ENCODE measurements at places on chromosomes 1 and 21. TPM values are rescaled to one million over a fixed set of nuclear protein-coding genes. Genes with fewer than 3 reads are reported as not detected.

The SLC16A4 gene
- 0.77 TPM for polyA plus RNA-seq

- DNase-seq = peak; percentile 84
- H3K4me1 ChIP-seq = peaks cover 48% of the 10 kb centered on the region
- H3K4me3 ChIP-seq = peak overlapping the region; percentile 85
- H3K27me3 ChIP-seq = no peaks in the 10 kb centered on the region
- H3K27ac ChIP-seq = peak overlapping the region; percentile 92
- no peaks in the 10 kb centered on the region for H3K36me3 ChIP-seq
Measured at GRCh38 chr1:203267347-203267846, 37.9 kb upstream of the BTG2 start.

GRCh38 chr1:207333009-207333600 is 11.6 kb downstream of the CD55 start:
- H3K4me3 ChIP-seq = peak overlapping the region; percentile 87
- H3K27ac ChIP-seq = peak overlapping the region; percentile 86
- H3K36me3 ChIP-seq = peaks cover 62% of the 10 kb centered on the region

The TLCD4 gene
- 1.3 TPM for polyA plus RNA-seq

The LMOD1 gene
- polyA plus RNA-seq = not detected

Data from naive B cell (primary cell).